GOT3 (cell line): ENCODE measurements at places on chromosomes 6 and 20.
A peak's percentile ranks its signal among the peaks of the same experiment; 100 is the strongest.

DNA sequence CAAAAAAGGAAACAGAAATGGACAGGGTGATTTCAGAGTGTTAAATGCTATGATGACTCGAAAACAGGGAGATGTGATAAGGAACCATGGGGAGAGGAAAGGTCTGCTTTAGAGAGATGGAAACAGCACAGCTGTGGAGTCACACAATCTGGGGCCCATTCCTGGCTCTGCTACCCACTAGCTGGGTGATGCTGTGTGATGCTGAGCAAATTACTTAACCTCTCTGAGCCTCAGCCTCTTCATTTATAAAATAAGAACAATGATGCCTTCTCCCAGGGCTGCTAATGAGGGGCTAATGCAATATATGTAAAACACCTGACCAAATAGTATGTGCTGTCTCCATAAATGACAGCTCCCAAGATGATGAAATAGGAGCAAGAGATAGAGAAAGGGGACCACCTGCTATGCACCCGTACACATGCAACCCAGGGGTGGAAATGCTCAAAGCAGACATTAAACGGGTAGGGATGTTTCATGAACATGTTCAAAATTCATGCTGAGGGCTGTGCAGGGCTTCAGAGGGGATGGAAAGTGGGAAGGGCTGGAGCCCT is 27.7 kb downstream of the MDGA1 start:
- no peak for DNase-seq

GRCh38 chr20:52652271-52652670 is 319.9 kb upstream of the TSHZ2 start:
- DNase-seq = no peak

- no peak for DNase-seq
Observed at GRCh38 chr6:5557506-5557905, 296.2 kb downstream of the FARS2 start.

GRCh38 chr6:139657119-139657518 is 282.7 kb upstream of the CITED2 start:
- DNase-seq = no peak

GRCh38 chr6:11586536-11586935 is 49.0 kb downstream of the TMEM170B start:
- DNase-seq = no peak

GRCh38 chr6:97040355-97040860 is 115.9 kb downstream of the KLHL32 start:
- no peak for DNase-seq

DNA sequence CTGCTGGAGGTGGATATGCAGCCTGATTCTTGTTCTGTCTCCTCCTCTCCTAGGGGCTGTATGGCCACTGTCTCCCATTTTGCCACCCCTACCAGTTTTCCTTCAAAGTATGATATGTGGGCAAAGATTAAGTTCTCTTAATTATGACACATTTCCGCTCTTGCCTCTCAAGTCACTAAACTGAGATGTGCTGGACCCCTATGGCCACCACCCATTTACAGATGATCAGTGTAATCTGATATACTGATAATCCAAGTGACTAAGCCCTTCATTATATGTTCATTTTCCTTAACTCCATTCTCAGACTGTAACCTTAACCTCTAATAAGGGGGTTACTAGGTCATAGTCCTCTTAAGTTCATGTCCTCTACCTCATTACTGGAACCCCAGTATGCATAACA is 711 bp upstream of the C20orf141 start:
- DNase-seq = no peak

- no peak for DNase-seq
Observed at GRCh38 chr6:142914937-142915697, 29.9 kb downstream of the HIVEP2 start.

GRCh38 chr6:165987483-165988301 is 180.0 kb downstream of the TBXT start:
- peak; percentile 52 for DNase-seq

DNA sequence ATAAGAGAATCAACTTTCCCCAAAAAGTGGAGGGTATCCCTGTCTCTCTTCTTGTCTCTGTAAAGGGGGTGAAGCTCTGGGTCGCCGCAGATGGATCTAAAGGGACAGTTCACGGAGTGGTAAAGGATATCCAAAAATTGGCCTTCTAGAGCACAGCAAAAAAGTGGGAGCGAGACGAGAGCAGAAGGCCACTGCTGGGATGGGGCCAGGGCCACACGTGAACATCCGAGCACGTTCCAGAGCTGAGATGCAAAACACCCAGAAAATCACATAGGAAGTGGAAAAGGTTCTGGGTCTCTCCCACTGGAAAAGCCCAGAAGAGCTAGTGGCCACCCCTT is 837 bp downstream of the TRAM2 start:
- no peak for DNase-seq

- no peak for DNase-seq
Observed at GRCh38 chr20:7980332-7981046, 39.1 kb downstream of the TMX4 start.

GRCh38 chr6:63441266-63441956 is 121.6 kb upstream of the LGSN start:
- DNase-seq = no peak

GRCh38 chr6:2962636-2963035 is 8.7 kb downstream of the SERPINB6 start:
- no peak for DNase-seq

GRCh38 chr6:76631622-76632021 is 559.2 kb upstream of the IMPG1 start:
- DNase-seq = no peak

DNA sequence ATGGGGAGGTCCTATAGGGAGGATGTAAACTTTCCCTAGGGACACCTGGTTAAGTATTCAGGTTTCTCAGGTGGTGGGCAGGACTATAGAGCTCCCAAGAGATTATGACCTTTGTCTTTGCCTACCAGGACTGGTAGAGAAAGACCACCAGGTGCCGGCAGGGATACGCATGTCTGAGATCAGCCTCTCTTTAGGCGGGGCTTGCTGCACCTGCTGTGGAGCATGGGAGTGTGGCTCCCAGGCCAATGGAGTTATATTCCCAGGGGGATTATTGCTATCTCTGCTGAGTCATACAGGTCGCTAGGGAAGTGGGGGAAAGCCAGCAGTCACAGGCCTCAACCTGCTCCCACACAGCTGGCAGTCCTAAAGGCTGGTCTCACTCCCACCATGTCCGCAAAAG is 280.5 kb upstream of the MMS22L start:
- no peak for DNase-seq

GRCh38 chr20:56829788-56830385 is 200.8 kb downstream of the TFAP2C start:
- no peak for DNase-seq

GRCh38 chr20:47016068-47016664 is 121.5 kb downstream of the EYA2 start:
- no peak for DNase-seq

DNA sequence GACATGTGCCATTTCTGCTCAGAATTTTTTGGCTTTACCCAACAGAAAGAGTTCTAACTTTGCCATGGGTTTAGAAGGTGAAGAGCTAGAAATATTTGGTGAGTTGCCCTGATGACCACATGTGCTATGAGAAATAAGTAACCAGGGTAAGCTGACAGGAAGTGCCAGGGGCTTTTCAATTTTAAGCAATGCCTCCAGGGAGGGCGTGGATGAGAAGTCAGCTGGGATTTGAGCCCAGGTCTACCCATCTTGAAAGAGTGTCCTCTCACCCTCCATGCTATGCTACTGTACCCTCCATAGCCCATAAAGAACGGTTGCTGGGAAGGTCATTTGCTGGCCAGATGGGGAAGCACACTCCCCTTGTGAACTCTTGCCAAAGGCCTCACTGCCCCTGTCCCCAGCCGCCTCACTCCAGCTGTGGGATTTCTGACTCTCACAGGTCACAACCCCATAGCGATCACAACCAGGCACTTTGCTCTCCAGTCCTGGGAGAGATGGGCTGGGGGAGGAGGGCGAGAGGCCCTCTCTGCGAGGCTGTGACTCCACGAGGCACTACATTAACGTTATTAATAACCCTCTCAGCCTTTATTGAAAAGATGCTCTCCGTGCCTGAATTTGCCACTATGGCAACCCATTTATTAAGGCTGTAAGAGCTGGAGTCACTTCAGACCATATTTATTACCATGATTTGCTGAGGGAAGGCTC is 291.1 kb downstream of the DHX35 start:
- no peak for DNase-seq

GRCh38 chr6:125154761-125155135 is 1.2 kb downstream of the TPD52L1 start:
- DNase-seq = no peak

- no peak for DNase-seq
Observed at GRCh38 chr6:89828988-89829471, 650 bp upstream of the CASP8AP2 start.

DNA sequence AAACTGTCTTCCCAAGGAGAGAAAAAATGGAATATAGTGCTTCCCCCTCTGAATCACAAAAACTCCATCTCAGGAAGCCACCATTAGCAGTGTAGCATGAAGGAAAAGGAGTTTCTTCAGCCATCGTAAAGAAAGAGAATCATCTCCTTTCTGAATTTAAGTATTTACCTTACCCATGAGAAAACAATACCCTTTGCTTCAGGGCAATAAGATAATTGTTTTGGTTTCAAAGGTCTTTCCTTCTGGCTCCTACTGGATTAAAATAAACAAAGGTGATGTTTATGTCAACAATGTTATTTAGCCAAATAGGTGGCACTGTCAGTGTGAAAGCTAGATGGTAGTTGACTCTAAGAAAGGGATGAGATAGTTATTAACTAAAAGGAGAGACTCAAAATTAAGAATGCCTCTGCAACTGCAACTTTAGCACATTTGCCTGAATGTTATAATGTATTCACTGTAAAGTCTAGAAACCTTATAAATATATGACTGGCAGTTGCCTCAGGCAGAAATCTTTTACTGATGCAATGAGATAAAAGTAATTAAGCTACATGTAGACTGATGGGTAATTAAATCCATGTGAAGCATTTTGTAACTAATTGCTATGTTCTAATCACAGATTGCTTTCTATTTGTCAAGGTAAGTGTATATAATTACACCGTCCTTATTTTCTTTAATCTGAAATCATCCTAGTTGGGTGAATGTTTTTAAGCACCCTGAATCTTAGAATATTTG is 399.0 kb downstream of the CDKAL1 start:
- DNase-seq = no peak
